ENCODE measurements at places on chromosomes 3 and 15. TPM values are rescaled to one million over a fixed set of nuclear protein-coding genes. Genes with fewer than 3 reads are reported as not detected.

DNA sequence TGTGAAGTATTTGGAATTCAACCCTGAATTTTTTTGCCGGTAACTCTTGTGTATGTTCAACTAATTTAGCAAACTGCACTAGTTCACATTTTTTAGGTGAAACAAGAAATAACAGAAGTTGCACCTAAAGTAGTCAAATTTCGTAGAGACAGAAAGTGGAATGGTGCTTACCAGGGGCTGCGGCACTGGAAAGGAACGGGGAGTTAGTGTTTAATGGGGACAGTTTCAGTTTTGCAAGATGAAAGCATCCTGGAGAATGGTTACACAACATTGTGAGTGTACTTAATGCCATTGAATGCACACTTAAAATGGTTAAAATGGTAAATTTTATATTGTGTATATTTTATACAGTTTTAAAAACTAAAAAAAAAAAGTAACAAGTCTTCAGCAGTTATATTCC, 27.4 kb downstream of the PPARG start:
- no peak for DNase-seq

DNA sequence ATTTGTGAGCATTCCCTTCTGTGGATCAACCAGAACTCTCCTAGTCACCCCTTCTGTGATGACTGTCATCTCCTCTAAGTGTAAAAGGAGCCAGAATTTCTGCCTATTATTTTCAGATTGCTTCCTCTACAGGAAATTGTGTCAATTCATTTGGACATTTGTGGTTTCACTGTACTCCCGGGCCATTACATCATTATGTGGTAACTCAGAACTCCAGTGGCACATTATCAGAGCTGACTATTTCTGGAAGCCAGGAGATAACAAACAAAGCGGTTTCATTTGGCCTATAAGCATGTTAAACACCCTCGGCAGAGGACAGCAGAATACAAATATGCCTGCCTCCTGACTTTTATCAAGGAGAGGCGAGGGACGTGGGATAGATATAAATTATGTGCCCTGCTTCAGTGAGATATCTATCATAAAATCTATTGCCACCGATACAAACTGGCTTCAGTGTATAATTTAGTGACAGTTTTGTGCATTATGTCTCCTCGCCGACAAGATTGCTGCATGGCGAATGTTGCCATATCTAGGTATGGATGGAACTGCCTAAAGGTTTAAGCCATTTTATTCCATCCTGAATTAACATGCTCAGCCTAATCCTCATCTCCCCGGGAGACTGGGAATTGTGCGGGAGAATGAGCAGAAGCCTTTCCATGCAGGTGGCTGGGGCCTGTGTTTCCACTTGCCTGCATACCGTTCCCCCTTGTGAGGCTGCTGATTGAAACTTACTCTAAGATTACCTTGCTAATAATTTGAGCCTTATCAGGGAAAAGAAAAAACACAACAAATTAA, 193.4 kb upstream of the SEMA6D start:
- DNase-seq = no peak

The TMA7 gene
- 262 TPM for total RNA-seq

GRCh38 chr3:175735866-175736265, 876.7 kb downstream of the NAALADL2 start:
- DNase-seq = no peak

DNA sequence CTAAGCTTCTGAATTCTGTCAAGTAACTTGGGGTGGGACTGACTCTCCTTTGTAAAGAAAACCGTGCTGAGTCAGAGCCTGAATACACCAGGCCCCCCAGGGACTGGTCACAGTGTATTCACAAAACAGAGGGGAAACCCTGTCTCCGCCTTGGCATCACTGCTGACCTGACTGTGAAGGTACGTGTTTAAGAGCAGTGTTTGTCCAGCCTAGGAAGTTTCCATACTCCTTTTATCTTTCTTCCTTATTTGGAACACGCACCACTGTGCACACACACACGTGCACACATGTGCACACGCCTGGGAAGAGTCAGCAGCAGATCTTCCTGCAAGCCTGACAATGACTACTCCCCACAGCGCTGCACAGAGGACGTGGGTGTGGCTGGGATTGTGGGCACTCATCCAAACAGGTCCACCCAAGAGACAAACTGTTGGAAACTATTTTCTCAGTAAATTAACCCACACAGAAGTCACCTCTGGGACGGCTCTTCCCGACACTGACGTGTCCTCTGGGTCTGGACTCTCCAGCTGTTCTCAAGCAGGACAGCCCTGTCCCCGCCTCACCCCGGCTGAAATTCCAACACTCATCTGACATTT, 87.7 kb downstream of the ATP10A start:
- peak; percentile 76 for DNase-seq

- DNase-seq = no peak
Measured at GRCh38 chr3:106945435-106945834, 431.8 kb upstream of the CCDC54 start.

- DNase-seq = no peak
Measured at GRCh38 chr15:101398247-101398646, 91.3 kb downstream of the PCSK6 start.

The ROBO1 gene
- total RNA-seq = 6.0 TPM

The SV2B gene
- total RNA-seq = 2.5 TPM

GRCh38 chr3:14290631-14291385, 111.6 kb upstream of the SLC6A6 start:
- DNase-seq = no peak

- DNase-seq = no peak
Measured at GRCh38 chr3:196931828-196932587, 10.3 kb downstream of the NCBP2 start.

- no peak for DNase-seq
Measured at GRCh38 chr3:73656241-73656890, 31.6 kb upstream of the PDZRN3 start.

The ANKDD1A gene
- total RNA-seq = 1.3 TPM

DNA sequence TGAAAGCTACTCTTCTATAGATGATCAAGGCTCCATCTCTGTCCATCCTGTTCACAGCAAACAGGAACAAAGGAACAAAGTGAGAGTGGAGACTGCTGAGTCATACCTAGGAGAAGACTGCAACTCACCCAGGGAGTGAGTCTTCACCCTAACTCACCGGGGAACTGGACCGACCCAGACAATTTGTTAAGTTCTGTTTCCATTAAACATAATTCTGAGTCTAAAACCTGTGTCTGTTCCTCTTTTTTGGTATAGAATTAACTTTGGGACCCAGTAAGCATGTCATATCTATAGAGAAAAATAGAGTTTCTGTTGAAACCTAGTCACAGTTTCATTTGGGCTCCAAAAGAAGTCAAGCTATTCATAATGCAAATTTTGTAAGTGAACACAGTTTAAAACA, 21.6 kb downstream of the CCDC80 start:
- no peak for DNase-seq

DNA sequence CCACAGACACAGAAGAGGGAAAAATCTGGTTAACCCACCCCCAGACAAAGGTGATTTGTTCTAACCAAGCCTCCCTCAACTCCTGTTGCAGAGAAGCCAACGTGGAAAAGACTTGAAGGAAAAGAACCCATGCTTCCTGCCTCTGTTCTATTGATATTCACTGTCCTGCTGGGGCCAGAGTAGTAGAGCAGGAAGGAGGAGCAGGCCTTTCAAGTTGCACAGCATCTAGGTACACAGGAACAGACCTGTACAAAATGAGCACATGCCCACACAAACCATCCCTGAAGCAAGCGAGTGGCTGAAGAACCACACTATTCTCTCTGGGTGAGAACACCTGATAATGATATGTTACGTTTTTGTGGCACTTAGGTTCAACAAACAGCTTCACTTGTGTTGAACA, 29.9 kb downstream of the RASGRP1 start:
- DNase-seq = no peak

- DNase-seq = no peak
Measured at GRCh38 chr3:128587391-128587790, 63.2 kb downstream of the RPN1 start.

- no peak for DNase-seq
Measured at GRCh38 chr3:182424006-182424405, 369.3 kb upstream of the ATP11B start.

GRCh38 chr3:149902498-149903139, 68.1 kb downstream of the PFN2 start:
- DNase-seq = no peak

The MUC20 gene
- total RNA-seq = 3.6 TPM

DNA sequence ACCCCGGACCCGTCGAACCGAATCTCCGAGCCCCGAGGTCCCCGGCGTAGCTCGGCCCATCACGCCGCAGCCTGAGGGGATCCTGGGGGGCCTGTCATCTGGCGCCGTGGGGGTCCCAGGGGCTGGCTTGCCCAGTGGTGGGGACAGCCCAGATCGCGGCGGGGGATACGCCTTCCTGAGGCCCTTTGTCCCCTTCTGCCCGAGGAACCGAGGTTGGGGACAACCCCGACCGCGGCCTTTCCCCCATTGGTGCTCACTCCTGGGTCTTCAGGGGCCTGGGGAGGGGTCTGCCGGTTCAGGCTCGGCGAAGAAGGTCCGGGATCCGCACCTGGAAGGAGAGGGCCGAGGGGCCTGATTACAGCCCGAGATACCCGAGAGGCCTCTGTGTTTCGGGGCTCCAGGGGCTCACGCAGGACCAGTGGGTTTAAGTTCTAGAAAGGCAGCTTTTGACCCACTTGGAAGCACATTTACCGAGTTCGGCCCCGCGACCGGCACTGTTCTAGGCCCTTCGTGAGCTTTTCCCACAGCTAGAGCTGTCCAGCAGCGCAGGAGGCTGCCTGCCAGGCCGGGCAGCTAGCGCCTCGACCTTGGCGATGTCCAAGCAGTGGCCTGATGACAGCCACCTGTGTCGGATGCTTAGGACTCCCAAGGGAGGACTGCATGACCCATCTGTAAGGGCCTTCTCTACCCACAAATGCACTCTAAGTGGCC, 504 bp downstream of the ABHD2 start:
- DNase-seq = peak; percentile 76

DNA sequence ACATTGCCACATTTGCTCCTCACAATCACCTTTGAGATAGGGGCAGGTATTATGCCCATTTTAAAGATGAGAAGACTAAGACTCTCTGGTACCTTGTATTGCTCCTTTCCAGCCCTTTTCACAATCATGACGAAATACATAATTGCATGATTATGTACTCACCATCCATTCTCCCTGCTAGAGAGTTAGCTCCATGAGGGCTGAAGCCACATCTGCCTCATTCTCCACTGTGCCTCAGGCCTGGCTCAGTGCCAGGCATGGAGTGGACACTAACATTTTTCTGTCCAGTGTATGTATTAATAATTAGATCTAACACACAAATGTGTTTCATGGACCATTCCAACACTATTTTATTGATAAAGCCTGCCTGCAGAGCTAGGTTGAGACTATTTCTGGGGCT, 191.4 kb downstream of the MINAR1 start:
- DNase-seq = no peak

DNA sequence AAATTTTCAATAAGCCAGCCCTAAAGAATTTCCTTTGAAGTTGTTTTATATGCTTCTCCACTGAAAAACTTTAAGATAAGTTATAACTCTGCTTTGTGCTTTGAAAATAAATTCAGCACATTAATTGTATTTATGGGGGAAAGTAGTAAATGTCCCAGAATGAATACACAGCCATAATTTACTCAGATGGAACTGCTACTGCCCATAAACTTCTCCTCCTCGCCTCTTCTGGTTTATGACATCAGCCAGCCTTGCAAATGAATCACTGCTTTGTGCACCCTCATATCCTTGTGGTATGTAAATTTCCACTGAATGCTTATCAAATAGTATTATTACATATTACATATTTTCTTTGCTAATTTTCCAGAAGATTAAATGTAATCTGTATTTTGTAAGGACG, 302.0 kb downstream of the DIPK2A start:
- DNase-seq = no peak

DNA sequence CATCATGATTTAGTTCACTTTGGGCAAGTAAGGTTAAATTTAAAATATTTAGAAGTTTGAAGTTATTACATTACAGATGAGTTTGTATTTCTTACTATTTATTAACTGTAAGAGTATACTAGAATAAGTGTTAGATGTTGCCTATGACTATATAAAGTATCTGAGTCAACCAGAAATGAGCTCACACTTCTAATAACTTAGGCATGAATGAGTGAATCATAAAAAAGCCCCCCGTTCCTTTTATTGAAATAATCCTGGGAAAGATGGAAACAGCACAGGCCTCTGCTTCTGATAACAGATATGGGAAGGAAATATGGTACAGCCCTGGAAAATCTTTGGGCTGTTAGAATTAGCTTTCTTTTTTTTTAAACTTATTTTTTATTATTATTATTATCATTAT, 66.6 kb upstream of the TGFBR2 start:
- DNase-seq = no peak

DNA sequence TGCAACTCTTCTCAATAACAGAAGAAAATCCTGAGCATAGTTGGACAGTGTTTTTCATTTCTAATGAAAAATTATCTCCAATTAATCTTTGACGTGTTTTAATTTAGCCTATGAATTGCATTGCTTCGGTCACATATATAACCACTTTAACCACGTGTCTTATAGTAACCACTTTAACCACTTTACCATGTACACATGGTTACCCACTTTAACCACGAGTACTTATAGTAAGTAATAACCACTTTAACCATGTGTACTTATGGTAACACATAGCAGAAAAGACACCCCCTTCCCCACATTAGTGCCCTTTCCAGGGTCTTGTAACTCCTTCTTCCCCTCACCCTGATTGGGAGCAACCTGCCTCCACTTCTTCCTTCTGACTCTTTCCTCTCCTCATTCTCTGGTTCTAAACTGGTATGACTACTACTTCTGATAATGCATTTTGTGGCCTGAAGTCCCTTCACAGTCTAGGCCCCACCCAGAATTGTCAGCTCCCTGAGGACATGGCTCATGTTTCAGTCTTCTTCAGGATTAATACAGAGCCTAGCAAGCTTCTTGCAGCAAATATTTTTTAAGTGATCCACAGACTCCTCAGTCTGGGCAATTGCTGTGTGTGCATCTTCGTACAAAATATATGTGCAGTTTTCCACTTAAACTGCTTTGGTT, 25.0 kb downstream of the SLC7A14 start:
- DNase-seq = no peak

The GABRA5 gene
- total RNA-seq = not detected

The ADAMTS17 gene
- 2.9 TPM for total RNA-seq

DNA sequence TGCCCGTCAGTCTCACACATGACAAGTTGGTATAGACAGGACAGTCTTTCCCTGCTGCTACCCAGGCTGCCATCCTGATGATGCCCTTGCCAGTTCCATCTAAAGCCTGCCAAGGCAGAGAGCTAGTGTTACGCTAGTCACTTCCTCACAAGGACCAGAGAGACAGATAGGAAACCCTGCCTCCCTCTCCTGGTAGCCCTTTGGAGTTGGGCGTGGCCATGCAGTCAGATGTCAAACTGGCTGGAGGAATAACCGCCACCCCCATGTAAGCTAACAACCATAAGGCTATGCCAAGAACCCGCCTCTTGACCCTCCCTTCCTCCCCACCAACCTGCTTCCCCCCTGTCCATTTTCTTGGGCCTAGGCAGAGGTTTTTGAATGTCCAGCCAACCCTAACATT, 2.8 kb downstream of the TMEM115 start:
- DNase-seq = peak; percentile 49

The GRK7 gene
- not detected for total RNA-seq

- DNase-seq = no peak
Measured at GRCh38 chr15:35181538-35181937, 96.4 kb upstream of the NANOGP8 start.

The REC114 gene
- total RNA-seq = 0.84 TPM

GRCh38 chr3:48306860-48307530, 26.5 kb downstream of the SPINK8 start:
- no peak for DNase-seq

The TRAIP gene
- 1.2 TPM for total RNA-seq

The GOLGA6B gene
- total RNA-seq = not detected

GRCh38 chr3:142318331-142318730, 92.9 kb upstream of the GK5 start:
- DNase-seq = no peak

The SI gene
- total RNA-seq = not detected

- no peak for DNase-seq
Measured at GRCh38 chr3:59663076-59663850, 613.4 kb upstream of the CFAP20DC start.

The LRTM1 gene
- not detected for total RNA-seq
